ENCODE measurements at places on chromosomes 3 and 15. TPM values are rescaled to one million over a fixed set of nuclear protein-coding genes. Genes with fewer than 3 reads are reported as not detected.

The RTP1 gene
- 5.6 TPM for total RNA-seq

The FANCD2OS gene
- not detected for total RNA-seq

The C2CD4A gene
- total RNA-seq, result 0.32 TPM

The LHFPL4 gene
- 18.9 TPM for total RNA-seq

The RASL12 gene
- total RNA-seq, result 6.5 TPM

The GADL1 gene
- total RNA-seq, result 0.18 TPM

The CCDC54 gene
- not detected for total RNA-seq

The ACTC1 gene
- 11.4 TPM for total RNA-seq

The ARRDC4 gene
- 14.0 TPM for total RNA-seq

DNA sequence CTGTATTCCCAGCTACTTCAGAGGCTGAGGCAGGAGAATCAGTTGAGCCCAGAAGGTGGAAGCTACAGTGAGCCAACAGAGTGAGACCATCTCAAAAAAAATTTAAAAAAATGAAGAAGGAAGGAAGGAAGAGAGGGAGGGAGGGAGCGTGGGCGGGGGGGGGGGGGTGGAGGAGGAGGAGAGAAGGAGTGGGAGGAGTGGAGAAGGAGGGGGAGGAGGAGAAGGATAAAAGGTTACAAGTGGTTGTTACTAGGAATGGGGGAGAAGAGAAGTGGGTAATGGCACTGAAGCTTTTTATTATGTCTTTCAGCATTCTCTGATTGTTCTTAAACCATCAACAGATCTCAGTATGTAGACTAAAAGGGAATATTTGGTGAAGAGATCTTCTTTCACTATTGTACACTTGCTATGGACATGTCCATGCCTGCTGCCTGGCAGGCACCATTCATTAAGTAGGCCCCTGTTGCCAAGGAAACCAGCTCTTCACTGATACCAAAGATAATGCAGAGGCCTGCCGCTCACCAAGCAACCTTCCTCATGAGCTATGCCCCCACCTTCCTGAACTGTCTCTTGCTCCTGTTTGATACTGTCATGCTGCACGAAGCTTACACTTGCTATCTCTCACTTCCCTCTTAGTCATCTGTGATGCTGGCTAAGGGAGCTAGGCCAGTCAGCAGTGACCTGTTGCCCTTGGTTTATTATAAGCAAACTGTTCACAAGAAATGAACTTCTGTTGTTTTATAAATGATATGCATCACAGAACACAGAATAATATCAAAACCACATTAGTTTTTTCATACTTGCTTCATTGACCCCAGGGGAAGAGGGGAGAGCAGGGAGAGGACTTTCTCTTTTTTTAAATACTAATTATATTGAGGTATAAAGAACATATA, 23.1 kb downstream of the EPM2AIP1 start:
- H3K27ac ChIP-seq, result peak overlapping the region; percentile 61
- H3K36me3 ChIP-seq, result no peaks in the 10 kb centered on the region
- DNase-seq, result no peak
- H3K4me3 ChIP-seq, result no peak overlapping the region
- H3K27me3 ChIP-seq, result no peaks in the 10 kb centered on the region
- H3K4me1 ChIP-seq, result peaks cover 30% of the 10 kb centered on the region

- no peaks in the 10 kb centered on the region for H3K36me3 ChIP-seq
- H3K4me3 ChIP-seq, result no peak overlapping the region
- H3K27me3 ChIP-seq, result no peaks in the 10 kb centered on the region
- no peak for DNase-seq
Measured at GRCh38 chr3:192929146-192929545, 11.5 kb upstream of the MB21D2 start.

DNA sequence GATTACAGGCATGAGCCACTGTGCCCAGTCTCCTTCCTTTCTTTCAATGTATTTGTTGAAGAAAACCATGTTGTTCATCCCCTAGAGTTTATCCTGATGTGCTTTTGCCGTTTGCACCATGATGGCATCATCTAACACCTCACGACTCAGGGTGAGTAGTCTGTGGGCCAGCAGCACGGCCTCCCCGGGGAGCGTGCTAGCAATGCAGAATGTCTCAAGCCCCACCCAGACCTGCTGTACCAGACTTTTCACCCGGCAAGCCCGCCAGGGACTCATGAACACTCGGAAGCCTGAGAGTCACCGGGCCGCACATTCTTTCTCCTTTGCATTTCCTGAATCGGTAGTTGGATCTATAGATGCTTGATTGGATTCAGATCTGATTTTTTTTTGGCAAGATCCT, 64.6 kb downstream of the RPN1 start:
- no peak overlapping the region for H3K4me3 ChIP-seq
- H3K36me3 ChIP-seq, result peaks cover 4% of the 10 kb centered on the region
- peaks cover 14% of the 10 kb centered on the region for H3K4me1 ChIP-seq
- DNase-seq, result no peak

GRCh38 chr15:66308531-66308930, 15.2 kb downstream of the DIS3L start:
- H3K36me3 ChIP-seq, result peaks cover 30% of the 10 kb centered on the region
- H3K4me3 ChIP-seq, result no peak overlapping the region
- H3K27me3 ChIP-seq, result no peaks in the 10 kb centered on the region
- DNase-seq, result no peak

DNA sequence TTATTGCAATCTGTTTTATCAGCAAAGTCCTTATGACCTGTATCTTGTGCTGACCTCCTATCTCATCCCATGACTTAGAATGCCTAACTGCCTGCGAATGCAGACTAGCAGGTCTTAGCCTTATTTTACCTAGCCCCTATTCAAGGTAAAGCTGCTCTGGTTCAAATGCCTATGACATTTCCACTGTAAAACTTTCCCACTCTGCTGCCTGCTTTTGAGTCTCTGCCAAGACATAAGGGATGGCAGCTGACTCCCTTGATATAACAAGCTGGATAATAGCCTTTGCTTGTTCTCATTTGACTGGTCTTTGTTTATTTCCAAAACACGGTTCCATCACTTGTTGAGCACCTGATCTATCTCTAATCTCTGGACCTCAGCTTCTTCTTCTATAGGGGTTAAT, 131.9 kb upstream of the STRIT1 start:
- no peak for DNase-seq
- no peak overlapping the region for H3K27ac ChIP-seq
- H3K4me3 ChIP-seq, result no peak overlapping the region
- H3K4me1 ChIP-seq, result peaks cover 40% of the 10 kb centered on the region
- H3K27me3 ChIP-seq, result no peaks in the 10 kb centered on the region

DNA sequence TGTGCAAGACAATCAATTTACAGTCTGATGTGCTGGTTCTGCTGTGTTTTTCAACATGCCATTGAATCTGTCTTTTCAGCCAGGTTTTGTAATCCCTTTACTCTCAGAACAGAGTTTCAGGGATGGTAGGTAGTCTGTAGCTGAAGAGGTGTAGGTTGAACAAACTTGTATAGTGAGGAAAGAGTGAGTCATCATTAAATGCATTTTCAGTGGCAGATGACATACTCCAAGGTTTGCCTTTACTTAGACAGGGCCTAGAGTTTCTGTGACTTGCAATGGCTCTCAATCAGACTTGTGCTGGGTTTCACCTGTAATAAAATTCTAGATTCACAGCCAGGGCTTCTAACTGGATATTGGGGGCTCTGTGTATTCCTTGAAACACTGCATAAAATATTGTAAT, 94.6 kb downstream of the CYP19A1 start:
- peaks cover 25% of the 10 kb centered on the region for H3K4me1 ChIP-seq
- no peak overlapping the region for H3K4me3 ChIP-seq
- H3K27ac ChIP-seq, result no peak overlapping the region
- H3K27me3 ChIP-seq, result peaks cover 2% of the 10 kb centered on the region
- H3K36me3 ChIP-seq, result no peaks in the 10 kb centered on the region

DNA sequence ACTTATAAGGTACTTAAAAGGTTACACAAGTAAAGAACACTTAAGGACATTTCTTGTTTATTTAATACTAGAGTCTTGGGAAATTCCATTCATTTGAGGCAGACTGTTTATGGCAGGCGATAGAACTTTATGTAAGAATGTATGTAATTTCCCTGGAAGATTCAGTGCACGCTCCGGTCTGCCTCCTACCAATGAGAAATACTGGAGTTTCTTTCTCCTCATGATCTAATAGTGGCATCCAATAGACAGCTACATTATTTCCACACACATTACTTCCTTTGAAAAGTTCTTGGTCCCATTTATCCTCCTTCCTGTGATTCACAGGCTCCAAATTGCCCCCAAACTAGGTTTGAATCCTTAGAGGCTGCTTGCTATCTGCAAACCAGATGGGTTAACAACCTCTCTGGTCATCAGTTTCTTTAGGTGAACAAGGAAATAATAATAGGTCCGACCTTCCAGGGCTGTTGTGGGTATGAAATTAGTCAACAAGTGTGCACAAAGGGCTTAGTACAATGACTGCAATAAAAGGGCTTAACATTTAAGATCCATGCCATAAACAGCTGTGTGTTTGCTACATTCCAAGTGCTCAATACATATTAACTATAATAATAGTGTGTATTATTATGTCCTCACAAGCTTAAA, 30.7 kb downstream of the EIF4E3 start:
- H3K36me3 ChIP-seq, result peaks cover 10% of the 10 kb centered on the region
- H3K27me3 ChIP-seq, result no peaks in the 10 kb centered on the region

DNA sequence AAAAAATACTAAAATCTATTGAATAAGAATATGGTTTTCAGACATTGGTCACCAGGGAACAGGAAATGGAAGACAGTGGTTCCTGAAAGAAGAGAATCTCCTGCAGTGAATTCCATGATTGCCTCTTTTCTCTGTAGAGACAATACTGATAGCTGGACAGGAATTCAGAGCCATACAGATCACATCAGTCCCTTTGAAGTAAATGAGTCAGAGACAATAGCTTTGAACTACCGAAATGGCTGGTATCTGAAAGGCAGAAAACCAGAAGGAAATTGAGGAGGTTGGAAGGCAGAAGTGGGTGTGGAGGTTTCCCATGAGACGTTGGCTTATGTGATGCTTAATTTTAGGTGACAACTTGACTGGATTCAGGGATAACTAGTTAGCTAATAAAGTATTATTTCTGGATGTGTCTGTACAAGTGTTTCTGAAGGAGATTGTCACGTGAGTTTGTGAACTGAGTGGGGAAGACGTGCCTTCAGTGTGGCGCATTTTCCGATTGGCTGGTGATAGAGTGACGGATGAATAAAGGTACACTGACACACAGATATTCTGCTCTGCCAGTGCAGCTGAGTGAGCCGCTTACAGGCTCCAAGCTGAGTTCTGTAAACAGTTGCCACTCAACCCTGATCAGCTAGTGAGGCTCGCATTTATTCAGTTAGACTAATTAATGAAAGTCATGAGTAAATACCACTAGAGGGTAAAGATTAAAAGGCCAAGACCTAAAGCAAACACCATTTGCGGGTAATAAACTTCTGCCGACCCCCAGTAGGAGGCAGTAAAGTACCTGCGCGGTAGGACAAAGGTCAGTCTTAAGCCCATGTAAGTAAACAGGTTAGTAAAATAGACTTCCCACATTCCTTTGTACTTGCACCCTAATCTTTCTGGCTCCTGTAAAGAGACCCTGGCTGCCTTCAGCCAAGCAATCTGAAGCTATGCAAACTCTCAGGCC, 1298.6 kb downstream of the SI start:
- no peak overlapping the region for H3K4me3 ChIP-seq
- peaks cover 5% of the 10 kb centered on the region for H3K36me3 ChIP-seq
- peak; percentile 35 for DNase-seq
- no peaks in the 10 kb centered on the region for H3K27me3 ChIP-seq
- H3K27ac ChIP-seq, result peak overlapping the region; percentile 68
